ENCODE measurements at places on chromosomes 4 and X.

DNA sequence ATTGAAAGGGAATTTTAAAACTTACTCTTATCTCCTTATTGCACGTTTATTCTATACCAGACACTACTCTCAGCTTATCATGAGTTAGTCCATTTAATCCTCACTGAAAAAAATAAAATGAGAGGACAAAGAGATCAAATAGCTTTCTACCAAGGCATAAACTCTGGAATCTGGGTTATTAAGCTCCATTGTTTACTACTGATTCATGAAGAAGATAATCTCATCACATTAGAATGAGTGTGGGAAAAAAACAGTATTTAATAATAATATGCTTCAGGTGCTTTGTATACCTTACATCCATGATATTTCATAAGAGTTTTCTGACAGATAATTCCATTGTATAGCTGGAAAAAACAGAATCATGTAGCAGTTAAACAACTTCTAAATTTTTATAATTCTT is 1092.6 kb downstream of the TECRL start:
- no peak for DNase-seq

- no peak for DNase-seq
Measured at GRCh38 chr4:148116264-148116663, 325.9 kb downstream of the NR3C2 start.

- peak; percentile 67 for DNase-seq
Measured at GRCh38 chr4:48255072-48255958, 14.3 kb downstream of the TEC start.

- DNase-seq, result peak; percentile 3
Measured at GRCh38 chr4:184329659-184330400, 112.2 kb upstream of the ENPP6 start.

GRCh38 chr4:148253768-148254167 is 188.4 kb downstream of the NR3C2 start:
- no peak for DNase-seq

DNA sequence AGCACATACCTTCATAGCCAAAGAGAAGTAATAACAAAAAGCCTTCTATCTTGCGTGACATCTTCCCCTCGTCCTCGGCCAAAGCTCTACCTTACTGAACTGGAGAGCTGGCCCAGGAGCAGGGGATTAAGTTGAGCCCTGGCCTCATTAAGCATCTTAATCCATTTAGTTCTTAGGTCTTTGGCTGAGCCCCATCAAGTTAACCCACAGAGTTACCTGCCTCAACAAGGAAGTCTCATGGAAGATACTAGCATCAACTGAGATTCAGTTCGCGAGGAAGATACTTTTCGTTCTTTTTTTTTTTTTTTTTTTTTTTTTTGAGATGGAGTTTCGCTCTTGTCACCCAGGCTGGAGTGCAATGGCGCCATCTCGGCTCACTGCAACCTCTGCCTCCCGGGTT is at the start of gene RS1:
Gene RS1 (minus strand): TSS at position 101 of the 400 bp plus-strand sequence. CDS start 40 bp downstream, at position 61.
- DNase-seq, result no peak

DNA sequence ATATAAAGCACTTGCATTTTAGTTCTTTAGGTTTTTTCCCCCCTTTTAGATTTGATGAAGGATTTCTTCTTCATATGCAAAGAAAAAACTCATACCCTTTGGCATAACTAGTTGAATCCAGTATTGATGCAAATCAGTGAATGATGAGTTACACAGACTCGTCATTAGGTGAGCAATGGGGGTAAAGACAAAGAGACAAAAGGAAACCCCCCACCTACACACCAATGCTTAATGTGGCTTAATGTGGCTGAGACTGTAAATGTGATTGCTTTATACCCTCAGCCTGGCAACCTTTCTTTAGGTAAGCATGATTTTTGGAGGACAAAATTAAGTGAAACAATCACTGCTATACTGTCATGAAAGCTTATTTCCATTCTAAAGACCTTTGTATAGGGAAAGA is 39.5 kb downstream of the CD40LG start:
- no peak for DNase-seq

GRCh38 chr4:5821665-5822358 is 71.1 kb downstream of the CRMP1 start:
- DNase-seq, result peak; percentile 59

GRCh38 chr4:156633847-156634246 is 337.8 kb downstream of the PDGFC start:
- DNase-seq, result peak; percentile 36

GRCh38 chr4:17068392-17068791 is 169.9 kb upstream of the LDB2 start:
- no peak for DNase-seq

- DNase-seq, result no peak
Measured at GRCh38 chrX:13295841-13296240, 24.0 kb downstream of the ATXN3L start.

- DNase-seq, result no peak
Measured at GRCh38 chr4:93394545-93395081, 433.9 kb upstream of the ATOH1 start.

GRCh38 chrX:21153503-21153902 is 220.7 kb upstream of the CNKSR2 start:
- DNase-seq, result no peak

- peak; percentile 3 for DNase-seq
Measured at GRCh38 chr4:185265942-185266341, 56.5 kb downstream of the SNX25 start.

DNA sequence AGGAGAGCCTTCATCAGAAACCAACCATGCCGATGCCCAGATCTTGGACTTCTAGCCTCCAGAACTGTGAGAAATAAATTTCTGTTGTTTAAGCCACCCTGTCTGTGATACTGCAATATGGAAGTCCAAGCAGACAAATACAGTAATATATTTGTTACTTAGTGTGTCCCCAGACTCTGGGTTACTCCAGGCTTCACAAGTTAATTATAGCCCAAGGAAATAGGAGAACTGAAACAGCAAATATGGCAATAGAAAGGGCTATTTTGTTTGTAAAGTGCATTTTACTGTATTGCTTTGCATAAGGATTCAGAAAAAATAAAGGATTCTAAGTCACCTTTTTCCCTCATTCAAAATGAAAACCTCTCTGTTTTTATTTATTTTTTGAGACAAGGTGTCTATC is 15.7 kb downstream of the TIGD4 start:
- no peak for DNase-seq

GRCh38 chrX:72576141-72576894 is 3.7 kb upstream of the HDAC8 start:
- DNase-seq, result no peak

- peak; percentile 49 for DNase-seq
Measured at GRCh38 chrX:36986231-36986630, 21.9 kb upstream of the FAM47C start.

- DNase-seq, result no peak
Measured at GRCh38 chr4:58688568-58688967, 1578.4 kb upstream of the IGFBP7 start.

DNA sequence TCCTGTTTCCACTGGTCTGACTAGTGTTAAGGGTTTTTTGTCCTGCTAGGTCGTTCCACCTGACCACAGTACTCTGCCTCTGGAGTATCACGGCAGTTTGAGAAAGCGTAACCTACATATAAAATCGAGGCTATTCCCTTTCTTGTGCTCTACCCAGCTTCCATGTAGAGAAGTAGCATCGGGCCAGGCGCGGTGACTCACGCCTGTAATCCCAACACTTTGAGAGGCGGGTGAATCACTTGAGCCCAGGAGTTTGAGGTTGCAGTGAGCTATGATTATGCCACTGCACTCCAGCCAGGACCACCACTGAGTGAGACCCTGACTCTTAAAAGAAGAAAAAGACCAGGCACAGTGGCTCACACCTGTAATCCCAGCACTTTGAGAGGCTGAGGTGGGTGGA is 7.5 kb downstream of the PPEF1 start:
- DNase-seq, result no peak

DNA sequence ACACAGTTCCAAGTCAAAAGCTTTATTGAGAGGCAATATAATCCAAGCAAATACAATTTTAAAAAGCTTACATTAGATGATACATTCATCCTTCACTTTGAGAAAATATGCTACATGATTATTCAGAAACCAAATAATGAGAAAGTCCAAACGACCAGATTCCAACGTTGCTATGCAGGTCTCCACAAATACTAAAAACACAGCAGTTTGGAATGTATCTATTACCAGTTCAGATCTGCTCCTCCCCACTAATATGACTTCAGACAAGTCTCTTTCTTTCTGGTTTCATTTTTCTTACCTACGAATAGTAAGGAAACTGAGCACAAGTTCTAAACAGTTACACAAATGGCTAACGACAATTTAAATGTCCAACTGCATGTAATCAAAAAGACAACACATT is 9.5 kb downstream of the NAF1 start:
- DNase-seq, result no peak

DNA sequence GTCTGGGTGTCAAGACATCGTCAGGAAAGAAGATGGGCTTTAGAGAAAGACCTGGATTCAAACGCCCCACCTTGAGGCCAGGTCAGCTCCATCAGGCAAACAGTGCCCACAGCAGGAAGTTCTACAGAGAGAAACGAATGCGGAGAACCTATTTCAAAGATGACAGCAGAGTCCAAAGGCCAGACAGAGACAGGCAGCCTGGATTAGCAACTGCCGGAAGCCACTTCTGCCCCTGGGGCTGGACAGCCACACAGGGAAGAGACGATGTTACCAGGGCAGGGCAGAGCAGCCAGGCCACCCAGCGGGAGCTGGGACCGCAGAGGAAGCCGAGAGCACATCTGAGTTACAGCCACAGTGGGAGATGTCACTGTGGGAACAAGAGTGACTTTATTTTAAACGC is 1.2 kb downstream of the C4orf50 start:
- peak; percentile 94 for DNase-seq

GRCh38 chr4:112379306-112379705 is 82.1 kb downstream of the ALPK1 start:
- no peak for DNase-seq
